GM23248 (cell line): ENCODE measurements at places on chromosomes 12 and 14. TPM values are rescaled to one million over a fixed set of nuclear protein-coding genes. Genes with fewer than 3 reads are reported as not detected.

LPCAT3 gene
- total RNA-seq, result 7.7 and 11.8 TPM in 2 replicates

- DNase-seq, result peak; percentile 45
- no peaks in the 10 kb centered on the region for H3K36me3 ChIP-seq
- peak within 1 kb of the TSS; percentile 66 for H3K4me3 ChIP-seq
- peaks cover 58% of the 10 kb centered on the region for H3K27me3 ChIP-seq
Measured at GRCh38 chr12:64824500-64825142, at the start of gene TBC1D30. TSS of gene TBC1D30 (plus strand) at chr12:64824647. CDS start at chr12:64824880, 233 bp downstream.

DNA sequence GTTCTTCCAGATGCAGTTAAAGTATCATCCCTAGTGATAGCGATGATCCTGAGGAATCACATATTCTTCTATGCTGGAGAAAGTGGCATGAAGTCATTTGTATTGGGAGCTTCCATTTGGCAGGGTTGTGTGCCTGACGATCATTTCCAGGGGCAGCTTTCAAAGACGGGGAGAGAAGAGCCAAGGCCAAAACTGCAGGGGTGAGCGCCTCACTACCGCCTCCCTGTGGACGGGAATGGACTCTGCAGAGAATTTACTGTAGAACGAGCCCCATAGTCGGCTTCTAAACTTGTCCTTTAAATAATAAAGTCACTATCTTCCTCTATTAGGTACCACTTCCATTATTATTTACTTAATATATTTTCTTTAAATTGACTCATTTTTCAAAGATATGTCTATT is 555.9 kb upstream of the TMEM132C start:
- no peaks in the 10 kb centered on the region for H3K4me1 ChIP-seq
- H3K27ac ChIP-seq, result no peak overlapping the region
- H3K36me3 ChIP-seq, result no peaks in the 10 kb centered on the region
- peak; percentile 18 for DNase-seq

- H3K27me3 ChIP-seq, result no peaks in the 10 kb centered on the region
- DNase-seq, result no peak
- H3K4me1 ChIP-seq, result peaks cover 9% of the 10 kb centered on the region; the same call in 1 of the 2 replicates
- no peak overlapping the region for H3K27ac ChIP-seq
- H3K4me3 ChIP-seq, result no peak overlapping the region
- H3K36me3 ChIP-seq, result no peaks in the 10 kb centered on the region
Measured at GRCh38 chr12:3103806-3104205, 26.6 kb downstream of the TSPAN9 start.

RASSF8 gene
- total RNA-seq, result 80.1 and 108 TPM in 2 replicates

PLCZ1 gene
- not detected in 2 replicates for total RNA-seq
